OCI-M1 (cell line): ENCODE measurements at places on chromosomes 12 and 14.

- DNase-seq: no peak
Observed at GRCh38 chr12:53613821-53614220, 12.4 kb downstream of the ATF7 start.

GRCh38 chr14:71061458-71061857 is 154.2 kb downstream of the PCNX1 start:
- no peak for DNase-seq

DNA sequence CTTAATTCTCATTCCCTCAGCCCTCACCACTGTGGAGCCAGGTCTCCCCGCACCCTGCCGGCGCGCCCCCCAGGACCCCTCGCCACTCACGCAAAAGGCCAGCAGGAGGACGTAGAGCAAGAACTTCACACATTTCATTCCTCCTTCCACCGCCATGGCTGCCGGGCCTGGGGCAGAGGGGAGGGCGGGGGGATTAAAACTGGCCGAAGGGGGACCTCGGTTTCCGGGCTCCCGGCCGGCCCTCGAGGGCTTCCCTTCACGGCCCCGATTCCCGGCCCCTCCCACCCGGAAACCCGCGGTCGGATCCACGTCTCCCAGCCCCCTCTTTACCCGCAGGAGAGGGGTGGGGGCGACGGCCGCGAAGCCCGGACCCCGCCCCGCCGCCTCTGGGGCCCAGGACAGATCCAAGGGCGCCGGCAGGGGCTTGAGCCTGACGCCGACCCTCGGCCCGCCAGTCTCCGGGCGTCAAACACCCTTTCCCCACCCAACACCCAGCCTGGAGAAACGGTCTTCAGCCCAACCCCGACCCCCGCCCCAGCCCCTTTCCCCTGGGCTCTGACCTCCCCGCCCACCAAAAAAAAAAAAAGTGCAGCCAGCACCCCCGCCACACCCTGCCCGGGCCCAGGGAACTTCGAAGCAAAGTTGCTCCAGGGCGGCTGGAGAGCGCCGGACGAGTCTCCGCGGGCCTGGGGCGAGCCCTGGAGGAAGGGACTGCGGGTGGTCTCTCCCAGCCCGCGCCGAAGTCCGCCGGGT is 447 bp downstream of the CD63 start:
- peak; percentile 61 for DNase-seq

- DNase-seq: no peak
Observed at GRCh38 chr12:34605510-34605887, 583.2 kb downstream of the ALG10 start.

DNA sequence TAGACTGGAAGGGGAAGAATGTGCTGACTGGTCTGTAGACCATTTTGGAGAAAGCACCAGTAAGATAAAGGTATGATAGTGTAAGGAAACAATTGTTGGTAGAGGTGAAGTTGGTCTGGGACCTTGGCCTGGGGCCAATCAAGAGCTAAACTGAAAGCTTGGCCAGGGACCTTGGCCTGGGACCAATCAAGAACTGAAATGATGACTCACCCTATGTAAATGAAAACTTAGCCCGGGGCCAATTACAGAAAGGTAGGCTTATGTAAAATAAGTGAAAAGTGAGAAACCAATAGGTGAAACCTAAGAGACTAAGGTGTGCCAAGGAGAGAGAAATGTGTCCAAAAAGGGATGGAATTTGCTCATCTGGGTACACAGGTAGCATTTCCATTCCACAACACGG is 776.0 kb downstream of the C12orf50 start:
- DNase-seq: peak; percentile 14

DNA sequence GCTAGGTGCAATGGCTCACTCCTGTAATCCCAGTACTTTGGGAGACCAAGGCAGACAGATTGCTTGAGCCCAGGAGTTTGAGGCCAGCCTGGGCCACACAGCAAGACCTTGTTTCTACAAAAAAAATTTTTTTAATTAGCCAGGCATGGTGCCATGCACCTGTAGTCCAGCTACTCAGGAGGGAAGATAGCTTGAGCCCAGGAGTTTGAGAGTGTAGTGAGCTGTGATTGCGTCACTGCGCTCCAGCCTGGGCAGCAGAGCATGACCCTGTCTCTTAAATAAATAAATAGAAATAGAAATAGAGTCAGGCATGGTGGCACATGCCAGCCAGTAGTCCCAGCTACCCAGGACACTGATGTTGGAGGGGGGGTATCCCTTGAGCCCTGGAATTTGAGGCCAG is 36.7 kb upstream of the CLIP1 start:
- no peak for DNase-seq

DNA sequence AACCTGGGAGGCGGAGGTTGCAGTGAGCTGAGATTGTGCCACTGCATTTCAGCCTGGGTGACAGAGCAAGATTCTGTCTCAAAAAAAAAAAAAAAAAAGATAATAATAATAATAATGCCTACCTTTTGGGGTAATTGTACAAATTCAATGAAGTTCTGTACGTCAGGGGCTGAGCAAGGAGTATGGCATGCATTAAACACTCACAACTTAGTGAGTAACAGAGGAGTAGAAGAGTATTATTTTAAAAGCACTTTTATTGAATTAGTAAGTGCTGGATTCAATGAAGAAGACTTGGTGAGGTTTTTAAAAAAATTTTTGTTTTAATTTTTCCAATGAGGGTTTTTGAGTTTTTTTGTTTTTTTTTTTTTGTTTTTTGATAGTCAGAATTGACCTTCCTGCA is 783.6 kb upstream of the TBX3 start:
- no peak for DNase-seq

DNA sequence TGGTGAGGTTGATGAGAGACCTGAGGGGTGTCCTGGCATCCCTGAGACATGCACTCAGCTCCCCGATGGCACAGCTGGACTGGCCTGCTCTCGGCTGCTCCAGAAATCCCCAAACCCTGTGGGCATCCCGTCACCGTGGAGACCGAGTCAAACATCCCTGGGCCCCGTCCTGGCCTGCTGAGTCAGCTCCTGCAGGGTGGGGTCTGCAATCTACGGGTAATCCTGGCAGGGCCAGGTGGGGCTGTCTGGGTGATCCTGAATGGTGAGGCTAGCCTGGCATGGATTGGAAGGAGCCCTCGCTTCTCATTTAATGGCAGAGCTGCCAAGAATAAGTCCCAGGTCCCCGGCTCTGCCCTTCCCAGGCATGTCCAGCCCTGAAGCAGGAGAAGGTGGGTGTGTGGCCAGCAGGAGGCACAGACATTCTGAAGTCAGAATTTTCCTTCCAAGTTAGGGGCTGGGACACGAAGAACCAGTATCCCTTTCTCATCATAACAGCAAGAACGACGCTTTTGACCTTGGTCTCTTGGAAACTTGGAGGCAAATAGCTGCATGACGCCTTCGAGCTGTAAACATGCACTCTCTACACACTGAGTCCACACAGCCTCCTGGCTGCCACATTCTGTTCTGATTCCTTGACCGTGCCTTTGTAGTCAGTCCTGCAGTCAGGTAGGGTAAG is 17.7 kb upstream of the SERPINA4 start:
- DNase-seq: no peak

DNA sequence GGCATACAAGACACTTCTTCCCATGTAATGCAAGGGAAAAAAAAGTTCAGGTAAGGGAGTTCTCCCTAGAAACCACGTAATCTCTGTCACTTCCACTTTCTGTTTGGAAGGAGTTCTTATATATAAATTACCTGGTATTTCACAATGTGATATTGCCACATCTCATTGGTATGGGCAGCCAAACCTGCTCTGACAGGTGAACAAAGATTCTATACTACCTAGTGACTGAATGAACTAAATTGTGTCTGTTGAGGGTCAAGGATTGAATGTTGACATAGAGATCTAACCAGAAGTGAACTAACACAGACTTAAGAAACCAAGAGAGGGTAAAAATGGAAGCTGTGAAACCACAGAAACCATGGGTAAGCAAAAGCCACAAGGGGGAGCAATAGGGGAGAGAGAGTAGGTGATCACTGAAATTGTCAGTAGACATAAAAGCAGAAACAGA is 161.3 kb downstream of the RPL10L start:
- DNase-seq: peak; percentile 82

GRCh38 chr14:53953002-53953827 is 3.4 kb downstream of the BMP4 start:
- no peak for DNase-seq

GRCh38 chr12:93514853-93515252 is 47.5 kb downstream of the MRPL42 start:
- DNase-seq: no peak

GRCh38 chr12:43004908-43005307 is 415.4 kb upstream of the PRICKLE1 start:
- DNase-seq: no peak

DNA sequence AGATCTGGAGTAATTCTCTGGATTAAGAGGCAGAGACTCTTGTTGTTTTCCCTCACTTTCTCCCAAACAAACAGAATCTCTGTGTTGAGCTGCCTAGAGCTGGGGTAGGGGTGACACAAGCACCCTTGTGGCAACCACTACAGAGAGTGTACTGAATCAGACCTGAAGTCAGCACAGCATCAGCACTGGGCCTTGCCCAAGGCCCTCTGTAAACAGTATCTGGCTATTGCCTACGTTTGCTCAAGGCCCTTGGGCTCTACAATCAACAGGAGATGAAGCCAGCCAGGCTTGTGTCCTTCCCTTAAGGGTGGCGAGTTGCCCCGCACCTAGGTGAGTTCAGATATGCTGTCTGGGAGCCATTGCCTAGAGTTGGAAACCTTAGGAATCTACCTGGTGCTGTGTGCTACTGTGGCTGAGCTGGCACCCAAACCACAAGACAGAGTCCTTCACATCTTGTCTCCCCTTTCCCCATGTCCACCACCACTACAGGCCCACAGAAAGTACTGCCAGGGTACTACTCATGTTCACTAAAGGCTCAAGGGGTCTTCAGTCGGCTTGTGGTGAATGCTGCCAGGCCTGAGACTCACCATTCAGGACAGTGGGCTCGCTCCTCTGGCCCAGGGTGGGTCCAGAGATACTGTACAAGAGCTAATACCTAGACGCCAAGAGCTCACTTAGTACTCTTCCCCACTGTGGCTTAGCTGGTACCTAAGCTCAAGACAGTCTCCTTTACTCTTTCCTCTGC is 206.8 kb downstream of the SYNE2 start:
- no peak for DNase-seq

DNA sequence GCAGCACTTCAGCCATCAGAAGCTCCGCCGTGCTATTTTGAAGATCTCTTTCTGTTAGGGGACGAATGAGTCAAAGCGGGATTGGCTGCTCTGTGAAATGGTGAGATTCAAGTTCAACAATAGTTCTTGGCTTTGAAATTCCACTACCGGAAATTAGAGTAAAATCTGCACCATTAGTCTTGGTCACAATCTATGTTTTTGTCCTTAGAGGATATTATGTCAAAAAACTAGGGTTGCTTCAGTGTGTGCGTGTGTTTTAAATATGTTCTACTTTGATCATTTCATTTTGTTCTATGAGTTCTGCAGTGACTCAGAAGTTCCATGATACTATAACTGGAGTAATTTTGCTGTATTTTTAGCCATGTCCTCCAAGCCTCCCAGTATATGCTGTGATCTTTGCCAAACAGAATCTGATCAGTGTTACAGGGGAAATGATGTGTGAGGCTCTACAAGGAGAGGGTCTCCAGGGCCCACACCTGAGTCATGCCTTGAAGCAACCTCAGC is 22.6 kb downstream of the GPHB5 start:
- DNase-seq: no peak

DNA sequence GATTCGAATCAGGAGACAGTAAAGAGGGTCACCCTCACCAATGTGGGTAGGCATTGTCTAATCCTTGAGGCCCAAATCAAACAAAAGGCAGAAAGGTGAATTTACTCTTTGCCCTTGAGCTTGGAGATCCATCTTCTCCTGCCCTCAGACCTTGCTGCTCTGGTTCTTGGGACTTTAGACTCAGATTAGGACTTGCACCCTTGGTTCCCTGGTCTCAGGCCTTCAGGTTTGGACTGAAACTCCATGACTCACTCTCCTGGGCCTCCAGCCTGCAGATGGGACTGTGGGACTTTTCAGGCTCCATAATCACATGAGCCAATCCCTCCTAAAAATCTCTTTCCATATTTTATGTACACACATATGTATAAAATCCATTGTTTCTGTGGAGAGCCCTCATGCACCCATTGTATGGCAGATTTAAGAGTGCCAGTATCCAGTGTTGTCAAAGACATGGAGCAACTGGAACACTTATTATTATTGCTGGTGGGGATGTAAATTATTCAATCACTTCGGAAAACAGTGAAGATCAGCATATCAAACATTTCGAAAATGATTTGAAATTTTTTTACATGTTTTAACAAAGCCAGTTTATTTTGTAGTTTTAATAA is 48.7 kb downstream of the EID3 start:
- no peak for DNase-seq

DNA sequence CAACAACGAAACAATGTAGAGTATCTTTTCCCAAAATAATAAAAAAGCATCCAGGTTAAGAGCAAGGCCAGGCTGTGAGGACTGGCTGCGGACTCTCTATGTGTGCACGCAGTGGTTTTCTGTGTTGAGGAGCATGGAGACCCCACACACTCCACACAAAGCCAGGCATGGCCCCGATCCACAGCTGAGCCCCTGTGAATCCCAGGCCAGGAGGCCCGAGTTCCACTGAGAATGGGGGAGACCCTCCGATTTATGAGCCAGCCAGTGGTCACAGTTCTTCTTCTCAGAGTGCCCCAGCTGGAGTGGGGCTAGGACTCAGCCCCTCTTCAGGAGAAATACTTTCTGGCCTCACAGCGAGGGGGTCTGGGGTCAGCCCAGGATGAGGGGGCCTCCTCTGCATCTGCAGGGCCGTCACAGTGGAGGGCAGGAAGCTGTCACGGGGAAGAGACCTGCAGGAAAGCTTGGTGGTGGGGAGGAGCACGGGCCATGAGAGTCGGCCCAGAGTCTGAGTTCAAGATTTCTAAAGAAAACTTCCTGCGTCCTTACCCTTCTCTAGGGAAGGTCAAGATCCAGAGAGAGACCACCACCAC is 20.1 kb downstream of the NCKAP5L start:
- no peak for DNase-seq

GRCh38 chr14:103380719-103381377 is 4.4 kb upstream of the MARK3 start:
- no peak for DNase-seq

GRCh38 chr14:101406921-101407320 is 154.4 kb upstream of the DIO3 start:
- no peak for DNase-seq

DNA sequence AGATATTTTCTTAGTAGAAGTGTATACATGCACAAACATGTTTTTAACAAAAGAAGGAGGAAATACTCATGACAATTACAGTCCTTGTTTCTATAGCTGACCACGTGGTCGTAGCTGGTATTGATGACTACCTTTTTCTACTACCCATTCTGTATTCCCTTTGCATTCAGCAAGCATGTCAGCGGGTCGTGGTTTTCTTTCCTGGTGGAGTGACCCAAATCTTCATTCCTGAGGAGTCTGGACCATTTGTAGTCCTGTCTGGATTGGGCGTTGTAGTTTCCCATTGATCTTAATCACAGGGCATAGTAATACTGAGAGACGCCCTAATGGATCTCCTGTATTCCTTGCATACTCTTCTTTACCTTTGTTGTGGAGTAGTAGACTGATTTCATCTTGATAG is 472.1 kb upstream of the RGS6 start:
- no peak for DNase-seq

- DNase-seq: no peak
Observed at GRCh38 chr14:85762526-85762925, 232.6 kb downstream of the FLRT2 start.

GRCh38 chr12:82730953-82731459 is 44.3 kb downstream of the TMTC2 start:
- DNase-seq: peak; percentile 80

GRCh38 chr14:92830902-92831301 is 36.8 kb downstream of the GOLGA5 start:
- no peak for DNase-seq

- no peak for DNase-seq
Observed at GRCh38 chr12:85690146-85690545, 146.1 kb downstream of the RASSF9 start.
